ENCODE measurements at places on chromosomes 1 and 21. TPM values are rescaled to one million over a fixed set of nuclear protein-coding genes. Genes with fewer than 3 reads are reported as not detected.

Gene FAM177B
- total RNA-seq, result not detected

- peak; percentile 30 for DNase-seq
- no peaks in the 10 kb centered on the region for H3K4me1 ChIP-seq
- H3K36me3 ChIP-seq, result no peaks in the 10 kb centered on the region
- H3K27ac ChIP-seq, result no peak overlapping the region
- H3K4me3 ChIP-seq, result no peak overlapping the region
These were observed 102.4 kb downstream of the DMRTB1 start for GRCh38 chr1:53561503-53562105.

DNA sequence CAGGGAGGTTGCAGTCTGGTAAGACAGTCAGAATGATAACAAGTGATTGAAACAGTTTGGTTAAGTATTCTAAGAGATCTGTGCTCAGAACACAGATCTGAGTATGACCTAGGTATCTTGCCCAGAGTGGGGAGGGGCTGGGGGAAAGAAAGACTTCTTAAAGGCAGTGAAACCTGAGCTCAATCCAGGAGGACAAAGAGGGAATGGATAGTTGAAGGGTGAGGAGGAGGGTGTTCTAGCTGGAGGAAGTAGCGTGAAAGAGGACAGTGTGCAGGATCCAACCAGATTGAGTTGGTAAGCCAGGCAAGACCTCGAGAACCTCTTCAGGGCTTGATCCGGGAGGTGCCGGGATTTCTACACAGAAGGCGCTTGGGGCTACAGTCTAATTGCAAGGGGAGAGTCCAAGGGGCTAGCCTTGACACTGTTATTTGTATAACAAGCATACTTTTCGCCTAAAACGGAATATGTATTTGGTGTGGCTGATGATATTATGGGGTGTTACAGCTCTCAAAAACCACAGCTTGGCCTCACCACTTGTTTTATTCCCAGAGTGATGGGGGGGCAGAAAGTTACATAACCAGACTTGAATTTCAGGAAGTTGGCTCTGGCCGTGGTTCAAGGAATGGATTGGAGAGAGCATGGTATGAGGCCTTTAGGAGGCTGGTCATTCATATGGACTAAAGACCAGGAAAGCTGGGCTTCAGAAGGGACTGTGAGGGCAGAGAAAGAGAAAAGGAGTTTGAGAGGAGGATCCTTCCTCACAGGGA lies 19.1 kb downstream of the RCSD1 start:
- DNase-seq, result peak; percentile 42
- H3K4me1 ChIP-seq, result no peaks in the 10 kb centered on the region
- H3K36me3 ChIP-seq, result no peaks in the 10 kb centered on the region
- no peaks in the 10 kb centered on the region for H3K27me3 ChIP-seq
- no peak overlapping the region for H3K27ac ChIP-seq

DNA sequence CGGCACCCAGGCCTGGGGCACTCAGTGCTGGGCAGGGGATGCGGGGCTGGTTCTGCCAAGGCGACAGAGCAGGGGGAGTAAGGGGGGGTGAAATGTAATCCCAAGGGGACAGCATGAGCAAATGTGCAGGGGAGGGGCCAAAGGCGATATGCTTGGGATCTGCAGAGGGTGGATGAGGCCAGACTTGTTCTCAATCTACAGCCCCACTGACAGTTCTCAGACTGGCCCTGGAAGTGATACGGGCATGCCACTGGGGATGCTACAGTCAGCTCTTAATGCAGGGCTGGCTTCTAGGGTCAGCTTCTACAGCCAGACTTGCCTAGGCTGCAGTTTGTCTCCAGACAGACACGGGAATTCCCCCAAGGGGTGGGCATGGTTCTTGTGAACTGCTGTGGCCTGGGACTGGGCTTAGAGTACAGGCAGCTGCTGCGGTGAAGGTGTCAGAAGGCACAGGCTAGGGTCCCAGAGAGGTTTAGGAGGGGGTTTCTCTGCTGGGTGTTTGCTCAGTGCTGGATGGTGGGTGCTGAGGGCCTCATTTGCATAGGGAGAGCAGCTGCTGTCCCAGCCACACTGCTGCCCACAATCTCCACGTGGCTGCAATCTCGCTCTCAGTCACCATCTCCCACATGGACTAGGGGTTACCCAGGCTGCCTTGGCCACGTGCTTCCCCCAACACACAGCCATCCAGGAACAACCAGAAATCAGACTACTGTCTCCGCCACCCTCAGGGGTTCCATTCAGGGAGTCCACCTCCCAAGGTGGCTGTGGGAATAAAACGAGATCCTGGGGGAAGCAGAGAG lies 190.1 kb downstream of the HIVEP3 start:
- no peaks in the 10 kb centered on the region for H3K36me3 ChIP-seq
- DNase-seq, result no peak
- no peaks in the 10 kb centered on the region for H3K4me1 ChIP-seq
- H3K27me3 ChIP-seq, result no peaks in the 10 kb centered on the region

GRCh38 chr1:26711777-26712176 lies 16.0 kb downstream of the ARID1A start:
- no peak for DNase-seq
- no peak overlapping the region for H3K4me3 ChIP-seq
- no peaks in the 10 kb centered on the region for H3K27me3 ChIP-seq
- H3K36me3 ChIP-seq, result peaks cover 56% of the 10 kb centered on the region
- no peak overlapping the region for H3K27ac ChIP-seq

DNA sequence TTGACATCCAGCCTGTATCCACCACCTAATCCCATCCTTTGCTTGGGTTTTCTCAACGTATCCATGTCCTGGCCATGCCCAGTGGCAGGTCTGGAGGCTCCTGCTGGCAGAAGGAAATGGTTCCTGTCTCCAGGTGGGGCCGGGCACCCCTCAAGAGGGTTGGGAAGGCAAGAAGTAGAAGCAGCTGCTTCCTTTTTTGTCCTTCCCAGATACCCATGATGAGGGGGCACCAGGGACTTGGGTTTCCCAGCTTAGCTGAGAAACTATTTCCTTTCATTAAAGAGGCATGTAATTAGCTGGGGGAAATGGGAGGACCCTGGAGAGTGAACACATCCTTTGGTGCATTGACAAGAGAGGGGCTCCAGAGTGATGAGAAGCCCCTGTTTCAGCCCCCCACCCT lies 21.1 kb upstream of the SLC45A3 start:
- no peak overlapping the region for H3K4me3 ChIP-seq
- peaks cover 15% of the 10 kb centered on the region for H3K4me1 ChIP-seq
- peaks cover 45% of the 10 kb centered on the region for H3K36me3 ChIP-seq
- peak overlapping the region; percentile 60 for H3K27ac ChIP-seq

- H3K4me3 ChIP-seq, result no peak overlapping the region
- DNase-seq, result no peak
- H3K27ac ChIP-seq, result no peak overlapping the region
- no peaks in the 10 kb centered on the region for H3K4me1 ChIP-seq
- H3K27me3 ChIP-seq, result peaks cover 14% of the 10 kb centered on the region
These were observed 6.1 kb upstream of the MYCL start for GRCh38 chr1:39907528-39908453.

DNA sequence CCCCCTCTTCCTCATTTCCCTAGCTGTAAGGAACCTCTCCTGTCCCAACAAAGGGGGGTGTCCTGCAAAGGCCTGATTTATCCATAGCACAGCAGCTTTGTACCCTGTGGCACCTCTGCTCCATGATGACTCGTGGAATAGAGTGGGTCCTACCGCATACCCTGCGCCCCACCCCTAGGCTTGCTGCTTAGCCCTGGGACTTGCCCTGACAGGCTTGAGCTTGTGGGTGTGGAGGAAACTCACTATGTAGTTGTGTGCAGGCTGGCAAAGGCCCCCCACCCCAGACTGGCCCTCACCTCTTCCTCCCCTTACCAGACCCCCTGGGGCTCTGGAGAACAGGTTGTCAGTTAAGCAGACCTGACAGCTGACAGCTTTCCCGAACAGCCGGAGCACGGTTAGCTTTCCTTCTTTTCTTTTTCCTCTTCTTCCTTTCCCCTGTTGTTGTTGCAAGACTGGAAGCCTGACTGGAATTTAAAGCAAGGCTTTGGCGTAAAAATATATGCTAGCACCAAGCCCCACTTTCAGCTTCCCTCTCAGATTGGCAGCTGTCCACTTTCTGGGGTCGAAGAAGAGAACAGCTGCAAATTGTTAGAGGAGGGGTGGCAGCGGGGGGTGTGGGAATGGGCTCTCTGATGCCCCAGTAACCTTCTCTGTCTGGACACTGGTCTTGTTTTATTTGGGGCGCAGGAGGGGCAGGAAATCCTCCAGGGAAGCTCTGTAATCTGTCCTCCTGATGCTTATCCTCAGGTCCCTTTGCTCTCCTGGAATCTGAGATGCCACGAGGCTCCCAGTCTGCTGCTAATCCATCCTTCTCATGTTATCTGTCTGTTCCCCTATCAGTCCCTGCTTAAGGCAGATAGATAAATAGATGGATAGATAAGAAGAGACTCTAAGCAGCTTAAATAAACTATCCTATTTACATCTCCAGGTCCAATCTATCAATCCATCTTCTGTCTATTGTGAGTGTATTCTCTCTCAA lies 134.6 kb downstream of the BRINP2 start:
- H3K4me3 ChIP-seq, result no peak overlapping the region
- no peak overlapping the region for H3K27ac ChIP-seq
- H3K4me1 ChIP-seq, result no peaks in the 10 kb centered on the region
- H3K36me3 ChIP-seq, result no peaks in the 10 kb centered on the region
- H3K27me3 ChIP-seq, result peaks cover 94% of the 10 kb centered on the region
- DNase-seq, result peak; percentile 52
